Posterior vena cava (tissue), 2 donors: ENCODE measurements at places on chromosomes 13 and 19. TPM values are rescaled to one million over a fixed set of nuclear protein-coding genes. Genes with fewer than 3 reads are reported as not detected.

Gene SMAD9
- 10.0 TPM for total RNA-seq

Gene MBNL2
- 139 TPM for total RNA-seq

Gene NLRP5
- not detected for total RNA-seq

Gene TTC9B
- not detected for total RNA-seq

Gene TDRD3
- total RNA-seq = 32.3 TPM

Gene RFX1
- total RNA-seq = 7.8 TPM

Gene ZNF253
- total RNA-seq = 6.9 TPM

Gene ZNF433
- 3.9 TPM for total RNA-seq
